Activated CD8-positive, alpha-beta memory T cell treated with anti-CD3 and anti-CD28 coated beads for 4 hours (primary cell): ENCODE measurements at places on chromosomes 1 and 21.

DNA sequence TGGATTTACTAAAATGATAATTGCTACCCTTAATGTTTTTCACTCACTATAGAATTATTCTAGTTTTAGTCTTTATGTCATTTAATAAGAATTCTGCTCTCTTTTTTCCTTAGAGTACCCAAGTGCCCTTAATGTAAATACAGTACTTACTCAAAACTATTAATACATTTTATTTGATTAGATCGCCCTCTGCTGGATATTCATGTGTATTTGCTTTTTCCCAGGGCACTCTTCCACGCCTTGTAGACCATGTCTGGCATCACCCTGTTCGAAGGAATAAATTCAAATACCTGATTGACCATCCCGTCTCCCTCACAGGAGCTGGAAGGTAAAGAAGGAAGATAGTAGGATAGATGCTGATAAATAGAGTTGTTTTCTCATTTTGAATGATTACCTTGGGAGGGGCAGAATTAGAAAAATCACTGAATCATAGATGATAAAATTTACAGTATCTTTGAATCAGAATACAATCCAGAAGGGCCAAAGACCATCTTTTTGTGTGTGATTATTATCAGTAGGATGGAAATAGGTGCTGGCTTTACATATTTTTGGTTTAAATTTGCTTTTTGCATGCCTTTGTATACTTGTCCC lies 4.1 kb downstream of the AXDND1 start:
- DNase-seq: no peak

- DNase-seq: no peak
Measured at GRCh38 chr1:245983294-245983967, 523.6 kb downstream of the SMYD3 start.

- no peak for DNase-seq
Measured at GRCh38 chr1:26848941-26849774, 13.8 kb upstream of the SFN start.

GRCh38 chr1:32885676-32886003 lies 651 bp upstream of the HPCA start:
- no peak for DNase-seq

DNA sequence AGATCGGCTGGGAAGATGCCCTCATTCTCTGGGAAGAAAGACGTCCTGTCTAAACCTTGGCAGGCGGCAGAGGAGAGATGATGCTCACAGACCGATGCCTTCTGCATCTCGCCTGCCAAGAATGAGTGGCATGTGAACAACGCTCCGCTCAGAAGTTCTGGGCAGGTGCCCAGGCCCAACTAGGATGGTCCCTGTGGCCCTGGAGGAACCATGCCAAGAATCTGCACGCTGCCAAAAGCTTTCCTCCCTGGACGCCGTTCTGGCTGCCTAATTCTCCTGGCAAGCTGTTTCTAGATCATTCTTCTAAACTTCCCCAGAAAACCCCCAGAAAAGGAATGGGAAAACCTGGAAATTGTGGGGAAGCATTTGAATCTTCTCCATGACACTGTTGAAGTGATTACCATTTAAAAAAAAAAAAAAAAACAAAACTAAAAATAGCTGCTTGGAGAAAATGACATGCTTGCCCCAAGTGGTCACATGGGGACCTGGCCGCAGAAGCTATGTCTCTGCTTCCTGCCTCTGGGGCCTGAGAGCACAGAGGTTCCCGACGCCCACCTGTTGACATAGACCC lies 440.9 kb downstream of the PRDM2 start:
- DNase-seq: no peak

DNA sequence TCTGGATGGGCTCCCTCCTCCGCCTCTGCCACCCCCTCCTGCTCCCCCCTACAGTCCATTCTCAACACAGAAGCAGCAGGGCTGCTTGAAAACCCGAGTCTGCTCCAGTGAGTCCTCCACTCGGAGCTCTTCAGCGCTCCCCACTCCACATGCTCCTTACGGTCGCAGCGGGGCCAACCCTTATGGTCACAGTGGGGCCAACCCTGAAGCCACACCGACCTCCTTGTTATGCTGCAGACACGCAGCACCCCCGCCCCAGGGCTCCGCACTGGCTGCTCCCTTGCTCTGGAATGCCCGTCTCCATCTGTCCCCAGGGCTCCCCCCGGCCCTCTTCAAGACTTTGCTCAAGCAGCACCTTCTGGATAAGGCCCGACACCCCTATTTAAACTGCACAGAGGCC lies 22.6 kb downstream of the GPR157 start:
- no peak for DNase-seq

DNA sequence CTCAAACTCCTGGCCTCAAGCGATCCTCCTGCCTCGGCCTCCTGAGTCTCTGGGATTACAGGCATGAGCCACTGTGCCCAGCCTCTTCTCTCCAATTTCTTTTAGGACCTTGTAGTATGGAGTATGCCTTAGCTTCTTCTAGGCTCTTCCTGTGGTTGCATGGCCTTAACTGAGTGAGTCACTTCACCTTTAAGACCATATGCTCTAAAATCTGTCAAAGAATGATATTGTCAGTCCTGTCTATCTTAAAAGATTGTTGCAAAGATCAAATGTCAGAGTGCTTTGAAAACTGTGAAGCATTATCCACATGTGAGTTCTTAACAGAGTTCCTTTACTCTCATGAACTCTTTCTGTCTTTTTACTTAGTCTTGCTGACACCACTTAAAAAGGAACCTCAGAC lies 37.2 kb downstream of the ATP2B4 start:
- no peak for DNase-seq

DNA sequence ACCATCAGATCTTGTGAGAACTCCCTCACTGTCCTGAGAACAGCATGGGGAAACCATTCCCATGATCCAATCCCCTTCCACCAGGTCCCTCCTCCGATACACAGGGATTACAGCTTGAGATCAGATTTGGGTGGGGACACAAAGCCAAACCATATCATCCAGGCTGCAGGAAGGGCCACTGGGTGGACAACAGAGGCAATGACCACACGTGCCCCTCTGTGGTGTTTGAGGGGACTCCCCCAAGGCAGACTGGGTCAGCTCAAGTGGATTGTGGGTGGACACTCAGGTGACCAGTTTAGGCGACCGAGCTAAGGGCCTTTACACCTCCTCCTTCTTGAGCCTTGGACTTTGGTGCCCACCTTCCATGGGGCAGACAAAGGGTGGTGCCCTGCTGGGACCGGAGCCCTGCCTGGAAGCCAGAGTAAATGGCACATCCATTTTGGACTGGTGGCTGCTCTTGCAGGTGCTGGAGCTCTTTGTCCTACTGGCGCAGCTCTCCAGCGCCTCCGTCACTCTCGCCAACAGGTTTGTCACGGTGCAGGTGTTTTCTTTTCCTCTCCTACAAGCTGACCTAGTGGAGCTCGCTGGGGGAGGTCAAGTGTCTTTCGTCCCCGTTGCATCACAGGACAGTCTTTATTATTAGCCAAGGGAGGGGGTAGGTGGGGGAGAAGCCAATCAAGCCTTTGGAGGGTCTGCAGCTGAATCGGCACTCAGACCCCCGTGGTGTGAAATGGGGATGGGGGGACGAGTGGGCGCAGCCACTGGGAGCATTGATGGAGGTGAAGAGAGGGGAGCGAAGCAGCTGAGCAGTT lies 37.6 kb downstream of the CRYAA start:
- DNase-seq: no peak

- DNase-seq: no peak
Measured at GRCh38 chr1:77977989-77978292, 931 bp downstream of the FUBP1 start.

- DNase-seq: peak; percentile 58
Measured at GRCh38 chr1:121519042-121519755, 334.4 kb downstream of the SRGAP2C start.

DNA sequence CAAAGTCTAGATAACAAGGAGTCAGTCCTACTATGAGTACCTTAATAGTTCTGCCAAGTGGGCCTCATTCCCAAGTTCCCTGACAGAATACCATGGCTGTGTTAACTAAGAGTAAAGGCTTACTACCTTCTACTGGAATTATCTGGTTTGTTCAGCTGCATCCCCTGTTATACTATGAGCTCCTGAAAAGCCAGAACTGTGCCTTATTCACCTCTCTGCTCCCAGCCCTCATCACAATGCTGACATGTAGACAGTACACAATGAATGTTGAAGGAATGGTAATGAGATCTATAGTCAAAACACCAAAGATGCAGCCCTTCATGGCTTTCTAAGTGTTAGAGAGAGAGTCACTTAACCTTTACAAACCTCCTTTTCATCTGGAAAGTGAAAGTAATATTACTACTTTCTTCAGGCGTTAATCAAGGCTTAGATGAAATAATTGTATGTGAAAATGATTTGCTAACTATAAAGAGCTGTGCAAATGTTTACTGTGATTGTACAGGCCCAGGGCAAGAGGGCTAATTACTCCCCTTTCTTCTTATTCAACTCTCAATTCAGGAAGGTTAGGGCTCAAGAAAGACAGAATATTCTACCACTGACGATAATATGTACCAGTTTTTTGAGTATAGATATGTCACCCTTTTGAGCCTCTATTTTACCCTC lies 70.3 kb upstream of the MROH9 start:
- DNase-seq: no peak

GRCh38 chr1:201562659-201563405 lies 23.9 kb downstream of the NAV1 start:
- no peak for DNase-seq

GRCh38 chr1:231203259-231204057 lies 37.6 kb upstream of the GNPAT start:
- DNase-seq: no peak

DNA sequence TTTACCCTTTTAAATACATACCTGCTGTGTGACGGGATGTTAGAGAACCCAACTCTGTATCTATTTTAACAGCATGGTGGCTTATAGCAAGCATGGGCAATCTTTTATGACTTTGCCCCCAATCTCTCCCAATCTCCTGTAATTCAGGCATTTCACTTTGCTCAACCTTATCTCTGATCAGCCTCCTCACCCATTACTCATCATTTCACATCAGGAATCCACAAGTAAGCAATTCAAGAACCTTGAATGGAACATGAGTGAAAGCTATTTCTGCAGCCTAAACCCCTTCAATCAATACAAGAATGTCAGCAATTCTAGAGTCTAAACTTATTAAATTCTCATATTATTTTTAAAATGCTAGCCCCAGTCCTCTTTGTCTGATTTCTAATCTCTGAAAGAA lies 199.8 kb downstream of the ST6GALNAC3 start:
- DNase-seq: no peak

DNA sequence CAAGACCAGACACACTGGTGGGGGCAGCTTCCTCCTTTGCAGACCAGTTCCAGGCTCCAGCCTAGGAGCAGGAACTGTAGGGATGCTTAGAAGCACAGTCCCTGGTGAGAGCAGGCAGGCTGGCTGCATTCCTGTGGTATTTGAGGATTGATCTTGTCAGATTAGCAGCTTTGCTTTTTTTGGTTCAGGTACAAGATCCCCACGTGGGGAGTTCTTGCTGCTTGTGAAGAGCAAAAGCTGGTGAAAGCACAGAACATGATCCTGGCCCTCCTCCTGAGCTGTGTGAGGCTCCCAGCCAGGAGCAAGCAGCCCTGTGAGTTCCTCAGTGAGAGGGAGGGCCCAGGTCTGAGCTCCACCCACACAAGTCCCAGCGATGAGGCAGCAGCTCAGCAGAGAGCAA lies 75.3 kb upstream of the ARTN start:
- no peak for DNase-seq

GRCh38 chr1:61132645-61133334 lies 50.4 kb downstream of the NFIA start:
- DNase-seq: no peak

DNA sequence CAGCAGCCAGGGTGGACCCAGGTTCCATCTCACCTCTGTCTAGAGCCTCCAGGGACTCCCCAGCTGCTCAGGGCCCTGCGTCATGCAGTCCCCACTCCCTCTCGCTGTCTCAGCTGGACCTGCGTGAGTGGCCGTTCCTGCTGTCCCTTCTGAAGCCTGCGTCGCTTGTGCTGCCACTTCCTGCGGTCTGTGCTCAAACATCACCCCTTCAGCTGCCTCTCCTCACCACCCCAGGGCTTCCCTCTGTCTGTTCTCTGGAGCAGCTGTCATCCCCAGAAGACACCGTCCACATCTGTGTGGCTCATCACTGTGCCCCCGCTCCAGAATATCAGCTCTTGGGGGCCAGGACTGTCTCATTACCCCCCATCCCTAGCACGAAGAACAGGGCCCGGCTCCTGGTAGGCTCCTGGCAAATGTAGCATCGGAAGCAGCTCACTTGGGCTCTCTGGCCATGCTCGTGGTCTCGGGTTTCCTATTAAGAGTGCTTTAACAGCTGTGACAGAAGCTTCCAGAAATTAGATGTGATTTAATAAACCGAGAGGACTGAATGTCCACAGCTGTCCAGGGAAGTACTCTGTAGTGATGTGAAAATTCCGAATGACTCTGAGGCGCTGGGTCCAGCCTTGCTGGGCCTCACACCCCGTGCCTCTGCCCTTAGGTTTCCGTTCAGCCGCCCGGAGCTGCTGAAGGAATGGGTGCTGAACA lies 3.3 kb downstream of the THAP3 start:
- no peak for DNase-seq

DNA sequence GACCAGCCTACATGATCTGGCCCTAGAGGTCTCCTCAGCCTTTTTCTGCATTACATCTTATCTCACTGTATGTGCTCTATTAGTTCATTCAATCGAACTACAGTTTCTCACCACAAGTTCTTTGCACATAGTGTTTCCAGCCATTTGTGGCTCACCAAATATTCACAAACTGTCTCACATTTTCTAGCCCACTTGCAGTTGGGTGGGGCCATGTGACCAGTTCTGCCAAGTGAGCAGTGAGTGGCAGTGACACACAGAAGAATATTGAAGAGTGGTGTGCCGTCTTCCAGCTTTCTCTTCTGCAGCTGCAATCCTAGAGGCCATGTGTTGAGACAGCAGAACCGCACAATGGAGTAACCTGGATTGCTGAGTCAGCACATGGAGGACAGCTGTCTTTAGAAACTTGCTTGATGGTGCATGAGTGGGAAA lies 103.2 kb upstream of the ZNF644 start:
- DNase-seq: no peak

GRCh38 chr1:11284784-11285183 lies 11.8 kb downstream of the UBIAD1 start:
- no peak for DNase-seq

DNA sequence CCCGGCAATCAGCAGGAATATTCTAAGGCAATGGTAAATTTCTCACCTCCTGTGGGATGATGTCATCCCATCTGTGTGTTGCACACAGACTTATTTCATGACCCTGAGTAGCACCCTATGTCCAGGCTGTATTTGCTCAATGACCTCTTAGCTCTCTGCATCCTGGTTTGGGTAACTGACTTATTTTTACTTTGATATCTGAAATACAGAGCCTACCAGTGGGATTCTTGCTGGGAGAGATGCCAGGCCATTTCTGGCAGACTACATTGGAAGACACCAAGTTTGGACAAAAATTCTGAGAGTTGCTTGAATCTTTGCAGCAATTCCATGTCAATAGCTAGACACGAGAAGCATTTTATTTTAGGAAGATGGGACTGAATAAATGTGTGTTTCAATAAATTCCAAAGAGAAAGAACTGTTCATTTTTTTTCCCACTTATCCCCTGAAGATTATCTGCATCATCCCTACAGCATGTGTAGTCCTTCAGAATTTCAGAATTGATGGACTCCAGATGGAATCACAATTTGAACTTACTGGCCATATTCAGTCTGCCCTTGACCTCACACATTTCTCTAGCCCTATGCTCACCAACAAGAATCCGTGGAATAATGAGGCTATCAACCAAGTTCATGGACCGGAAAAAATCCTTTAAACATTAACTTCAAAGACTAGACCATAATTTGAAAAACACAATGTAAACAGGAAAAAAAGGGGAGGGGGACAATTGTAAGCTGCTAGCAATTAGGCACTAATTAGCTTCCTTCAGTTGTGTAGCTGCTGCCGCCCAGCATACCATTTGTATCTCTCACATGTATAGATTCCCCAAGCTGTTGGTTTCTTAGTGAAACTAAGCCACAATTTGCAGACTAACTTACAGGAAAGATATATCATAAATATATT lies 226.5 kb downstream of the HMCN1 start:
- no peak for DNase-seq
